Ovary (tissue), 10 donors: ENCODE measurements at places on chromosomes 4 and X. TPM values are rescaled to one million over a fixed set of nuclear protein-coding genes. Genes with fewer than 3 reads are reported as not detected.

Gene EVC2
- total RNA-seq: 19.4 TPM

Gene ETNPPL
- total RNA-seq: 2.3 TPM

Gene MAGEA3
- not detected for total RNA-seq

Gene ZFP42
- not detected for total RNA-seq

Gene CLDN34
- 0.45 TPM for total RNA-seq

Gene GYG2
- 3.2 TPM for total RNA-seq

Gene SCML1
- 22.8 TPM for total RNA-seq

GRCh38 chr4:791898-792625 is 33.9 kb downstream of the CPLX1 start:
- peak overlapping the region; percentile 40 for H3K27ac ChIP-seq
- no peaks in the 10 kb centered on the region for H3K36me3 ChIP-seq
- peaks cover 11% of the 10 kb centered on the region for H3K4me1 ChIP-seq
- H3K4me3 ChIP-seq: peak overlapping the region; percentile 38
- peak; percentile 71 for DNase-seq

DNA sequence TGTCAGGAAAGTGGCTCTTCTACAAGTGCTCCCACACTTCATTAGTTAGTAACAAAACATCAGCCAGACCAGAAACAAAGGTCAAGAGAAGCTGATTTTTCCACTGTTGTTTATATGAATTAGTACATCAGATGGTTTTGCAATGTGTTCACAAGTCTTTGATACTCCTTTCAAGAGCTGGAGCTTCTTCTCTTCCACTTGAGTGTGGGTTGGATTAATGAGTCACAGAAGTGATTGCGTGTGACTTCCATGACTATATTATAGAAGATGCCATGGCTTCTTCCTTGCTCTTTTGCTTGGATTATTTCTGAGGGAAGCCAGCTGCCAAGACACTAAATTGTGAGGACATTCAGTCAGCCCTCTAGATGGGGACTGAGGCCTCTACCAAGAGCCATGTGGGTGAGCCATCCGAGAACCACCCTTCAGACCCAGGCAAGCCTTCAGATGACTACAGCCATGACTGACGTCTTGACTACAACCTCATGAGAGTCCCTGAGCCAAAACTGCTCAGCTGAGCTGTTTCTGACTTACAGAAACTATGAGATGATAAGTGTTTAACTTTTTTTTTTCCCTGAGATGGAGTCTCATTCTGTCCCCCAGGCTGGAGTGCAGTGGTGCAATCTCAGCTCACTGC is 18.1 kb downstream of the SOWAHB start:
- no peaks in the 10 kb centered on the region for H3K27me3 ChIP-seq
- H3K4me3 ChIP-seq: no peak overlapping the region
- no peaks in the 10 kb centered on the region for H3K36me3 ChIP-seq
- H3K27ac ChIP-seq: no peak overlapping the region
- H3K4me1 ChIP-seq: no peaks in the 10 kb centered on the region
- no peak for DNase-seq

- DNase-seq: no peak
- H3K27ac ChIP-seq: no peak overlapping the region
- no peak overlapping the region for H3K4me3 ChIP-seq
- H3K36me3 ChIP-seq: no peaks in the 10 kb centered on the region
Observed at GRCh38 chr4:25861280-25861950, 1.4 kb downstream of the SEL1L3 start.

GRCh38 chr4:103645991-103646390 is 73.8 kb downstream of the TACR3 start:
- no peak overlapping the region for H3K4me3 ChIP-seq
- H3K27ac ChIP-seq: no peak overlapping the region
- H3K4me1 ChIP-seq: no peaks in the 10 kb centered on the region
- H3K36me3 ChIP-seq: no peaks in the 10 kb centered on the region

DNA sequence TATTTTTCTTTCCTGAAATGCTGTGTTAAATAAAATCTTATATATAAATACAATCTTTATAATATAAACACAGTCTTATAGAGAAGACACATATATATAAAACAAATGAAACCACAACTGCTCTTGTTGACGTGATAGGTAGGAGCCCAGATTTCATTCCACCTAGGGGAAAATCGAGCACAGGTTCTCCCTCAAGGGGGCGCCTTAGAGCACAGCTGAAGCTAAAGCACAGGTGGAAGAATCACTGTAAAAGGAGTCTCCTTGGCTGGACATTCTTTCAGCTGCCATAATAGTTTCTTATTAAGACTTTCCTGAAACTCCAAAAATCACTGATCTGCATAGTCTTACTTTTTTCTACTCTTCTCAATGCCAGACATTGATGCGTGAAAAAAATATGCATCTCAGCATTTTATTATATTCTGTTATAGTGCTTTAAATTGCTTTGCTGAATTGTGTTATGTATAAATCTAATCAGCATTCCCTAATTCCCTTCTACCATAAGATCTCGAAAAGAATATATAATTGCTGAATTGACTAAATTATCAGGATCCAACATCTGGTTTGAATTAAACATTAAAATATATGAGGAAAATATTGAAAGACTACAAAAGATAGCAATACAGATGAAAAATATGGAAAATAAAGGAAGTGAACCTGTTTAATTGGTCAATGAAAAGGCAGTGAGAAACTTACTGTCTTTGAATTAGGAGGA is 25.5 kb upstream of the RXFP1 start:
- H3K4me1 ChIP-seq: no peaks in the 10 kb centered on the region
- H3K4me3 ChIP-seq: no peak overlapping the region
- no peak for DNase-seq
- no peaks in the 10 kb centered on the region for H3K27me3 ChIP-seq
- no peaks in the 10 kb centered on the region for H3K36me3 ChIP-seq

DNA sequence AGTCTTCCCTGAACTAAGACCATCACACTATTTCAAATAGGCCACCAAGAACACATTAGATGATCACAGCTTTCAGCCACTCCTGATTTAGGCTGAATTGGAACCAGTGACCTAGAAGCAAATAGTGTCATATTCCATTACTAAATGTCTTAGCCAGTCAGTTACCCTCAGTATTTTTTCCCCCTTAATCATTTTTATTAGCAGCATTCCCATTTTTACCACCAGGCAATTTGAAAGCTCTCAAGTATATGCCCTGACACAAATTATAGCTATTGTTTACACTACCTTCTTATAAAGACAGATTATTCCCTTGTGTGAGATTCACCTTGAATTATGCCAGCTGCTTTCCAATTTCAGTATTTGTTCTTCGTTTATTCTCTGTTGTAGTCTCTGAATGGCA is 1146.9 kb downstream of the PDHA2 start:
- no peak overlapping the region for H3K4me3 ChIP-seq
- H3K4me1 ChIP-seq: no peaks in the 10 kb centered on the region
- H3K36me3 ChIP-seq: no peaks in the 10 kb centered on the region
- no peaks in the 10 kb centered on the region for H3K27me3 ChIP-seq
- no peak for DNase-seq

DNA sequence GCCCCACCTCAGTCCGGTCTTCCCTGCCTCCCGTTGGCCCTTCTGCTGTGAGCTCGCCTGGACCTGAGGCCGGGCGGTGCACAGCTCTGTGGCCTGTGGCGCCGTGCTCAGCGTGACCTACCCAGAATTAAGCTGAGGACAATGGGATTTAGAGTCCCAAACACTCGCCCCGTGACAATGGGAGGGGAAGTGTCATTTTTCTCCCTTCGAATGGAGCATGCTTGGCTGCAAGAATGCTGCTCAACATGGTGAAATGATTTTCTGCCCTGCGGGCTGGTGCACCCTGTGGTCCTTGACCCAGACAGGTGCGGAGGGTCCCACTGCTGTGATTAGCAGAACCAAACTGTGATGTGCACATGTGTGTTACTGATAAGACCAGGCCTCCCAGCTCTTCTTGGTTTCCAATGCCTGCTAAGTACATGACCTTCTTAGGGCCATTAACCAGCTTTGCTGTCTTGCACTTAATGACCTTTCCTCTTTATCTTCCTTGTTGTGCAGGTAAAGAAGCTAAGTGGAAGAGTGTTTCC is 772 bp downstream of the EOLA1 start:
- peaks cover 3% of the 10 kb centered on the region for H3K4me1 ChIP-seq
- no peak for DNase-seq
- H3K4me3 ChIP-seq: peak overlapping the region; percentile 56
- H3K27ac ChIP-seq: peak overlapping the region; percentile 86
- no peaks in the 10 kb centered on the region for H3K36me3 ChIP-seq

- no peak for DNase-seq
- no peak overlapping the region for H3K4me3 ChIP-seq
- no peaks in the 10 kb centered on the region for H3K36me3 ChIP-seq
- H3K27me3 ChIP-seq: no peaks in the 10 kb centered on the region
- H3K4me1 ChIP-seq: no peaks in the 10 kb centered on the region
- H3K27ac ChIP-seq: no peak overlapping the region
Observed at GRCh38 chr4:62627671-62628070, 1427.5 kb downstream of the ADGRL3 start.

DNA sequence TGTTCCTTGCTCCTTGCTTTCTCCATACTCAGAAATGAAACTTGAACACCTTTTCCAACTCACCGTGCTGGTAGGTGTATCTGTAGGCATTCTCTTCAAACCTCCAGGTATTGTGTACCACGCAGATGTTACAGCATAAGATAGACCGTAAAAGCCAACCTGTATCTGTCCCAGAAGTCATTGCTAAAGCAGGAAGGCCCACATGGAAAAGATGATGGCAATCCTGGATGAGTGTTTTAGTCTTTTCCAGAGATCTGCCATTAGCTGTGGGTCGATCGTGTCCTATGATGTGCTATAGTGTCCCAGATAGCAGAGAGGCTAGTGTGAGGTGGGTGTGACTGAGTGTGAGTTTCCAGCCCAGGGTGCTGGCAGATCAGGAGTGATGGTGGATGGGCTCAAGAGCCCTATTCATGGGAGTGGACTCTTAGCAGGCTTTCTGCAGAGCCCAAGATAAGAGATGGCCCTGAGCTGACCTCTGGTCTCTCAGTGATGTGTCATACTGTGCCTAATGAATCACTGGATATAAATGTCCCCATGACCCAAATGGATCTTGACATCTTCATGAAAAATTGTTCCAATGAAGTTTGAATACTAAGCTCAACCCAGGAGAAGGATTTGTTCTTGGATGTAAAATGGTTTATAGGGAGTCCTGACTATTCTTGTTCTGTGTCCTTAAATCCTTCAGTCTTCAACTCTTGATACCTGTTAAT is 69.1 kb upstream of the WDR1 start:
- no peaks in the 10 kb centered on the region for H3K4me1 ChIP-seq
- no peaks in the 10 kb centered on the region for H3K27me3 ChIP-seq
- DNase-seq: no peak
- no peaks in the 10 kb centered on the region for H3K36me3 ChIP-seq
- no peak overlapping the region for H3K4me3 ChIP-seq

- H3K27ac ChIP-seq: no peak overlapping the region
- no peak overlapping the region for H3K4me3 ChIP-seq
- H3K36me3 ChIP-seq: no peaks in the 10 kb centered on the region
Observed at GRCh38 chr4:156584100-156584499, 387.5 kb downstream of the PDGFC start.

DNA sequence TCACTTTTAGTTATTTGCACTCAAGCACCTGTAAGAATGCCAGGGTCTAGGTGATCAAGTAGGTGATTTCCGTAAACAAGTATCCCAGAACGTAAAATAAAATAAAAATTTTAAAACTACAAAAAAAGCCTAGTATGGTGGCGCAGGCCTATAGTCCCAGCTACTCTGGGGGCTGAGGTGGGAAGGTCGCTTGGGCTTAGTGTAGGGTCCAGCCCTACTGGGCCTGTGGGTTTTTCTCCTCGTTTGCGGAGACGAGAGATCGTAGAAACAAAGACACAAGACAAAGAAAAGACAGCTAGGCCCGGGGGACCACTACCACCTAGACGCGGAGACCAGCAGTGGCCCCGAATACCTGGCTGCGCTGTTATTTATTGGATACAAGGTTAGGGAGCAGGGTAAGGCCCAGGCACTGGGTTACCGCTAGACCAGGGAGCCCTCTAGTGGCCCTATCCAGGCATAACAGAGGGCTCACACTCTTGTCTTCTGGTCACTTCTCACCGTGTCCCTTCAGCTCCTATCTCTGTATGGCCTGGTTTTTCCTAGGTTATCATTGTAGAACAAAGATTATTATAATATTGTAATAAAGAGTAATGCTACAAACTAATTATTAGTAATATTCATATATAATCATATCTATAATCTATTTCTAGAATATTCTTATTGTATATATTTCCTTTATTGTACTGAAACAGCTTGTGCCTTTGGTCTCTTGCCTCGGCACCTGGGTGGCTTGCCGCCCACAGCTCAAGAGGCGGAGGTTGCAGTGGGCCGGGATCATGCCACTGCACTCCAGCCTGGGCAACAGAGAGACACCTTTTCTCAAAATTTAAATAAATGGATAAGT is 38.4 kb downstream of the SAGE1 start:
- no peak overlapping the region for H3K27ac ChIP-seq
- no peaks in the 10 kb centered on the region for H3K27me3 ChIP-seq
- H3K4me1 ChIP-seq: no peaks in the 10 kb centered on the region
- no peak overlapping the region for H3K4me3 ChIP-seq
- peak; percentile 40 for DNase-seq

- H3K4me1 ChIP-seq: peaks cover 4% of the 10 kb centered on the region
- DNase-seq: no peak
- H3K27ac ChIP-seq: no peak overlapping the region
- no peaks in the 10 kb centered on the region for H3K27me3 ChIP-seq
Observed at GRCh38 chrX:77742788-77743476, 43.1 kb downstream of the ATRX start.

DNA sequence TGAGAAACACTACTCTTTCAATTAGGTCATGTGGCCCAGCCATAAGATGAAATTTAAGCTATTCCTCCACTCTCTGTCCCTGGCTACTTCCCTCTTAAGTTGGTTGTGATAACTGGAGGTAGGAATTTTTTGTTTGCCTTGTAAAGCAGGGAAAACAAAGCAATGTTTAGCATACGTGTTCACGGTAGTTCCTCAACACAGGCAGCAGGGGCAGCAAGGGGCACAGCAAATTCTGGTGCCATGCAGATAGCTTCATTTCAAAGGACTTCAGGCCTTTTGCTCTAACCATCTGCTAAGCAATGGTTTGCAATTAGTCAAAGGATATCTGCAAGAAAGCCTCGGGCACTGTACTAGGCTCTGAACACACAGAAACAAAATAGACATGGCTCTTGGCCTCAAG is 330.2 kb downstream of the ZIC3 start:
- H3K36me3 ChIP-seq: no peaks in the 10 kb centered on the region
- H3K4me3 ChIP-seq: no peak overlapping the region
- H3K4me1 ChIP-seq: no peaks in the 10 kb centered on the region
- H3K27me3 ChIP-seq: no peaks in the 10 kb centered on the region
- no peak overlapping the region for H3K27ac ChIP-seq

DNA sequence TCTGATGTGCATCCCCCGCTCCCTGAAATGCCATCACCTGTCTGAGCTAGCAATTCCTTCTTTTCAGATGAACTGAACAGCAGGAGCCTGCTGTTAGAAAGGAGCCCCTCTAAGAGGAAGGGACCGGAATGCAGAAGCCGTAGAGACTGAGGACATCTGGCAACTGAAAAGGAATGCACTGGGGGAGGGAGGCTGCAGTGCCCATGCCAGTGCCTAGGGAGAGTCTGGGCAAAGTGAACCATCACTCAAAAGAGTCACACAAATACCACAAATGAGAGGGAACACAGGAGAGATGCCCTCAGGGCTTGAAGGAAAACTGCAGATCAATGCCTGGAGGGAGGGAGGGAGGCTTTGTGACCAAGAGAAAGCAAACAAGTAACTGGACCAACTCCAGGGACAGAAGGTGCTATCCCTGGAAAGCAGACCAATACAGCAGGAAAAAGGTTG is 93.9 kb upstream of the CBR4 start:
- no peak overlapping the region for H3K4me3 ChIP-seq
- H3K4me1 ChIP-seq: peaks cover 7% of the 10 kb centered on the region
- DNase-seq: no peak
- no peaks in the 10 kb centered on the region for H3K27me3 ChIP-seq
